Mammary epithelial cell (primary cell): ENCODE measurements at places on chromosomes 12 and 14. TPM values are rescaled to one million over a fixed set of nuclear protein-coding genes. Genes with fewer than 3 reads are reported as not detected.

DNA sequence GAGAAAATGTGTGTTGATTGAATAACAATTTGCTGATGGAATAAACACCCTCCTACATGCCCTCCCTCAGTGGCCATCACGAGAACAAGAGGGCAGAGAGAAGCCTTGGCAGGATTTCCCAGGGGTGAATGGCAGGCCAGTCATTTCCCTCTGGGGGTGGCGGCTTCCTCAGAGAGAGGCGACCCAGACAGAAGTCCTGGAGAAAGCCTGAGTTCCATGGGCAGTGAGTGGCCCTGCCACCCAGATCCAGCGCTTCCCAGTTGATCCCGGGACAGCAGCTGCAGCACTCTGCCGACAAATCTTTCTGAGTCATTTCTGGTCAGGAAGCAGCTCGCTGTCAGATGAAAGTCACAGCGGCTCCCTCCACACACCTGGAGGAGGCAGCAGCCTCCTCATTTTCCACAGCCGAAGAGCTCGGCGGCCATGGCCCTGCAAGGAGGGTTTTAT lies 123.0 kb downstream of the SCARB1 start:
- DNase-seq, result peak; percentile 83

TAMALIN gene
- total RNA-seq, result not detected in 2 replicates

DNA sequence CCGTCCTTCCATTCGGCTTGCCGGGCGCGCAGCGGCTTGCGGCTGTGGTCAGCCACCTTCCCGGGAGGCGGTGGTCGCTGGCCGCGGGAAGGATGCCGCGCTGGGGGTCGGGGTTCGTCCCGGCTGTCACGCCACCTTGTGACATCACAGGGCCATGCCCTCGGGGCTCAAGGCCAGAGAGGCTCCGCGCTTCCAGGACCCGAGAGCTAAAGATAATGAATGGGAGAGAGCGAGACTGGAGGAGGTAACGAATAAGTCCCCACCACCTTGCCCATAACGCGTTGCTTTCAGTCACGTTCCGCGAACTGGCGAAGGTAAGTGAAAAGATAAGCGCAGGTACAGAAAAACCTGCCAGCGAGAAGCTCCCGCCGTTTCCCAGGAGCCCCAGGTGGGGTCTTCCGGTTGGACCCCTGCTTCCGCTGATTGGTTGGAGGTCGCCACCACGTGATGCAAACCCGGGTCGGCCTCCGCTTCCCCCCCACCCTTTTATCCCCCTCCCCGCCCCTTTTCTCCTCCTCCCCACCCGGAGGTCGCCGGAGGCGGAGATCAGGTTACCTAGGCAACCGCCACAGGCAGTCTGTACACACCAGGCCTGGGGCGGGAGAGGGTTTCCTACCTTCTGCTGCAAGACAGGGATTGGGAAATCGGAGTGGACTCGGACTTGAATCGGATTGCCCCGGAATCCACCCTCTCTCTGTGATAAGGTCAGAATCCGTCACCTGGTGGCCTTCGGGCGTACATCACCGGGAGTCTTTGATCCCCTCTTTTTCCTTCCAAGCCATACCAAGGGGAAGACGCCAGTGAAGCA lies at the start of gene LRRC9:
Gene LRRC9, plus strand, starts transcription at position 575 of the 808 bp plus-strand sequence.
- DNase-seq, result no peak

PZP gene
- total RNA-seq, result not detected in 2 replicates

DPF3 gene
- total RNA-seq, result 0.53 and 1.9 TPM in 2 replicates

IFT81 gene
- total RNA-seq, result 6.5 and 8.8 TPM in 2 replicates

AMDHD1 gene
- 0.67 TPM for total RNA-seq

PTPRB gene
- 0.05 TPM in 2 replicates for total RNA-seq

- no peak for DNase-seq
These were observed 313.5 kb upstream of the KITLG start for GRCh38 chr12:88893801-88894200.

DNA sequence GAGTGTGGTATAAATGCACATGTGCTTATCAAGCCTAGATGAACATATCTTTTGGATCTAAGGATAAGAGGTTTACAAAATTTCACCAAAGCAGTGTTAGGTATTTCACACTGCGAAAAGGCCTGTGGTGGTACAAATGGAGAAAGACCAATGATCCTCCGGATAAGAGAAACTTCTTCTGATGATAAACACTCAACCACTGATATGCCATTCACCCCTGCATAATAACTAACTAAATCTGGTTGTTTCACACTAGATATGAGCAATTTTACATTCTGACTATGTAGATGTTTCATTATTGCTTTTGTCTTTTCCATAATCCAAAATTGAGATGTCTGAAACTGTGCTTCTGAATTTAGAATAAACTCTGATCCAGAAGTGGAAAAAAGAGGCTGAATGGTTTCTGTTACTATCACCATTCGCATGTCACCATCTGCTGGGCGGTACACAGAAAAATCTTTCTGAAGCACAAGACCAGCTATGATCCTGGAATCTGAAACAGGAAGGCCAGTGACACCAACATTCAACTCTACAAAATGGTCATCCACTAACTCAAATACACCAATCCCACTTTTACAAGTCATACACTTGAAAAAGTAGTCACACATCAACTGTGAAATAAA lies 1.3 kb downstream of the BBS10 start:
- DNase-seq, result peak; percentile 55

GRCh38 chr12:5083955-5084849 lies 40.5 kb downstream of the KCNA5 start:
- DNase-seq, result peak; percentile 40
